ENCODE measurements at places on chromosomes 11 and 22.

DNA sequence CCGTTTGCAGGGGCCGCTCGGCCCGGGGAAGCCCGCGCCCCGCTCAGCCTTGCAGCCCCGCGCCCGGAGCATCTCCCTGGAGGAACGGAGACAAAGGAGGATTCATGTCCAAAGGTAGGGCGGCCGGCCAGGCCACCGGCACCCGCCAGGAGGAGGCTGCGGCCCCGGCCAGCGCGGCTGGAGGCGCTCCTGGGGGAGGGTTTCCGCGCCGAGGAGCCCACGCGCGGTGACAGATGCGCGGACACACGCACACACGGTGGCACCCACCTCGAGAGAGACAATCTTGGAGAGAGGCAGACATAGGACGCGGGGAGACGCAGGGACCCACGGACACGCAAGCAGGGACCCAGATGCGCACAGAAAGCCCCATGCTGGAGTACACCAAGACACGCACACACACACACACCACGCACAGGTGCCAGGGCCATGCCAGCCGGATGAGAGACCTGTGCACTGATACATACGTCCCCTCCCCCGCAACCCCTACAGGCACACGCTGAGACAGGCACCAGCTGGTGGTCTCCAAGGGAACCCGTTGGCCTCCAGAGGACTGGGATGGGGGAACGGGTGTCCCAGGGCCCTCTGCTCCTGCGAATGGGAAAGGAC is 7.8 kb downstream of the SEPTIN3 start:
- no peak for DNase-seq

- no peak for DNase-seq
Observed at GRCh38 chr11:71252269-71252769, at the start of gene SHANK2. SHANK2 (minus strand) TSS chr11:71252577; CDS start chr11:71147326, 105,251 bp downstream.

- no peak for DNase-seq
Observed at GRCh38 chr22:29041408-29041807, 20.2 kb downstream of the C22orf31 start.

DNA sequence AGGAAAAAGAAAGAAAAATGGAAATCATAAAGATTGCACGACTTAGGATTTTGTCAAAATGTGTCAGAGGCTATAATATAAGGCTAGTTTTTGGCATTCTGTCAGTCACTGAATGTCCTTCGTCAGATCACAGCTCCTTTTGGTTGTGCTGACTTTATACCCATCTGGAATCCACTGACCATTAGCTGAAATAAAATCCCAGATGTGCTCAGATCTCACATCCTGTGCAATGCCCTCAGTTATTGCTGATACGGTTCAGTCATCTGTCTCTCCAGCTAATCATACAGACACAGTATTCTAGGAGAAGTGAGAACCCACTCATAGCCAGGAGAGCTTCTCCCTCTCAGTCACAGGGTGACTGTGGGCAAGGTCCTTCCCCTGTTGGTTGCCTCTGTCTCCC is 11.5 kb downstream of the CD44 start:
- no peak for DNase-seq

DNA sequence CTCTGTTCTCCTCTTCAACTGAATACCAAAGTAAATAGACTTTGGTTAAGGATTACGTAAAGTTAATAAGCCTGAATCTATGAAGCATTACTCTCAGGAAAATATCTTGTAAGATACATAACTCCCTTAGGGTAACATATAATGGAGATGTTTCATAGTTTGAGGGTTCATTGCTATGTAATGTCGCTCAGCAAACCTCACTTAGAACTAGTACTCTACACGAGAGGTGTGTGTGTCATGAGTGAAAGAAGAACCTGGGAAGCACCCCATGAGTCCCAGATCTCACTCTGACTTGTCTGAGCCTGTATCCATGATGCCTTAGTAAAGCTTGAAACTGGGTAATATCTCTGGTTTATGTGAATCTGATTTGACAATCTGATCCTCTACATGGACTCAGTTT is 429.5 kb upstream of the ANO3 start:
- no peak for DNase-seq

- peak; percentile 84 for DNase-seq
Observed at GRCh38 chr11:74683279-74683871, 47.9 kb downstream of the CHRDL2 start.

GRCh38 chr22:47556473-47556872 is 794.0 kb downstream of the TBC1D22A start:
- DNase-seq: no peak

DNA sequence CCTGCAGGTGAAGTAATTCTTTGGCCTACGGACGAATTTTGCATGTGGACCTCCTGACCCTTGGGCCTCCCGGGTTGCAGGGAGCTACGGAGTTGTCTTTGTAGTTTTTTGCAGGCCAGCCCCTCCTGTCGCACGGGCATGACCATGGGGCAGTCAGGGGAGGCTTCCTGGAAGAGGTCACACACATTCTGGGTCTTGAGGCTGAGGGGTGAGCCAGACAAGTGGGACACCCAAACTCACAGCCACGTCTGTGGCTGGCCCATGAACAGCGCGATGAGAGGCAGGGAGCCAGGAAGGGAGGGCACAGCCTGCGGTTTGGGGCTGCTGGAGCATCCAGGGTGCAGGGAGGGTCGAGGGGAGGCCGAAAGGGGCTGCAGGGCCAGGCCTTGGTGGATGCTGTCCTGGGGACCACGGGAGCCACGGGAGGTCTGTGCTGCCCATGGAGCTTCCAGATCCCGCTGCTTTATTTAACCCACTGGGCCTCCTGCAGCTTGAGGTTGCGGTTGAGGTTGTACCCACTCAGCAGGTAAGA is 78.9 kb downstream of the FBLN1 start:
- DNase-seq: no peak

- no peak for DNase-seq
Observed at GRCh38 chr11:68117853-68118470, 3.2 kb downstream of the CHKA start.

- no peak for DNase-seq
Observed at GRCh38 chr11:120914601-120915000, 109.3 kb upstream of the TBCEL start.

DNA sequence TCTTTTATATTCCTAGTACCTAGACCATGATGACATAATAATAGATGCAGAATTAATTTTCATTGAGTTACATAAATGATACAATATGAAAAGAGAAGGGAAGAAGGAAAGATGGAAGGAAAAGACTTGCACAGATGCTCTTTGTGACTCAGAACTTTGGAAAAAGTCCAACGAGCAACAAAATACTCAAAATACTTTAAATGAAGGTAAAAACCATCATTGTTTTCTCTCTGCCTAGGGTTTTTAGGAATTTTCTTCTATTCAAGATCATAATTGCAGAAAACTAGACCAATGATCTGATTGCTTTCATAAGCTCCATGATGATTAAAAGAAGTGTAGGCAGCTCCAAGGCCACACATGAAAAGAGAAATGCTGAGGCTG is 276.9 kb downstream of the KIRREL3 start:
- no peak for DNase-seq

DNA sequence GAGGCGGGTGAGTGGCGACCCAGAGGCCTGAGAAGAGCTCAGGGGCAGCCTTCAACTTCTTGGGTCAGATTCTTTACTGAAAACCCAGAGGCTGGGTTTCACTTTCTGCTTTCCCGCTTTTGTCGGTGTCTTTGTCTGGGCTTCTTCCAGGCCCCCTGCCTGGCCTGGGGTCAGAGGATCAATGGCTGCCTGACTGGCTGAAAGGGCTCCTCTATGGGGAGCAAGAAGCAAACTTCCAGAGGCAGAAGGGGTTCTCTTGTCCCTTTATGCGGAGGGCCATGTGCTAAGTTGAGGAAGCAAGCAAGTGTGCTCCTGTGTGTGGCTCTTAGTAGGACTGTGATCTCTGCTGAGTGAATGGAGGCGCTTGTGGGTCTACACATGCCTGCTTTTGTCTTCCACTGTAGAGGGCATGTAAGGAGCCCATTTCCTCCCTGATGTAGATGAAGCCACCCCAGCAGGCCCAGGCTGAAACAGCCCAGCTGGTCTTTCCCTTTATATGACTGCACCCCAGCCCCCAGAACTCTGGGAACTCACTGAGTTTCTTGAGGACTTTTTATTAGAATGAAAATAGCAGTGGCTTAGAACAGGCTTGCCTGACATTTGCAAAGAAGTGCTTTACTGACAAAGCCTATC is 1.0 kb upstream of the PKNOX2 start:
- DNase-seq: no peak

DNA sequence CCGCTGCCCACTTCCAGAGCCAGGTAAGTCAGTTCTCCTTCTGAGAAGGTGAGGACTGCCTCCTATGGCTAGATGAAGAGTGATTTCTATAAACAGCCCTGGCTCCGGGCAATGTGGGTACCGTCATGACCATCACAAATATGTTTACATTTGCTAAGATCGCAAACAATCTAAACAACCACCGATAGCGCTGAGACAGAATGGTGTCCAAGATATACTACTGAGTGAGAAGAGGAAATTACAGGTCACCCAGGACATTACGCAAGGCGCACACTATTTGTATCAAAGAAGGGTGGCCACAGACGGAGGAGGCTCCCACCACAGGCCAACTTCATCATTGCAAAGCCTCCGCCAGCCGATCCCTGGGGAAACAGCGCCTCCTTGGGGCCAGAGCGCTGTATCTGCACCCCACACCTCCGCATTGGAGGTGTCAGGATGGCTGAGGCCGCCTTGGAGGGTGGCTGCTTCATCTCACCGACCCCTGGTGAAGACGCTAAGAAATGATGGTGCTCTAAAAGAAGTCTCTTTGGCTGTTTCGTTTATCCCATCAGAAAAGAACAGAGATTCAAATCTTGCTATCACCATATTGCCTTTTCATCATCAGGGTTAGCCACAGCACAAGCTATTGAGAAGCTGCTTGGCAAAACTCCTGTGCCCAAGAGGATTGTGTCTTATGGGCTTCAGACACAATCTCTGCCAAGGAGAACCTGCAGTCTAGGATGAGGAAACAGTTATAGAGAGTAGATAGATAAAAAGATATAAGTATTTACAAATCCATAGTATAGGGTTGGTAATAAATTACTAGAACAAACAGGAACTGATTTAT is 12.3 kb upstream of the ASRGL1 start:
- DNase-seq: no peak

DNA sequence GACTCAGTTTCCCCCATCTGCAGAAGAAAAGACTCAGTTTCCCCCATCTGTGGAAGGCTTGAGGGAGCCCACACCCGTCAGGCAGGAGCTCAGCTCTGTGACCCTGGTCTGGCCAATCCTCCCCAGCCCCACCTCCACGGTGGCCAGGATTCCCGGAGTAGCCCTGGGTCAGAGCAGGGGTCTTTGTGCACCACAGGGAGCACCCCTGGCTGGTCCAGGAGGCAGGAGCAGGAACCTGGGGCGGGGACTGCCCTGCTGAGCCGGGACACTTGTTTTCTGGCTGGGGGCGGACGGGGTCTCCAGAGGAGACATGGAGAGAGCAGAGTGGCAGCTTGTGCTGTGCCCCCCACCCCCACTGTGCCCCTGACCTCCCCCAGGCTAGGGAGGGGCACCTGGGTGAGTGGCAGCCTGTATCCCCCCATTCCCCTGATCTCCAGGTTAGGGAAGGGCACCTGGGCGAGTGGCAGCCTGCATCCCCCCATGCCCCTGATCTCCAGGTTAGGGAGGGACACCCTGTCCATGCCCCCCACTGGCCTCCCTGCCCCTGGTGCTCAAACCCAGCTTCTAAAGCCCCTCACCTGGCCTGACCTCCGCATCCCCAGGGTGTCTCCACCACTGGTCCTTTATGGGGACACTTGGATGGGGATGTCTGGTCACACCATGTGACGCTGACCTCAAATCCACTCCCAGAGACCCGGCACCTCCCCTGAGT is 18.8 kb downstream of the IL17REL start:
- DNase-seq: no peak

DNA sequence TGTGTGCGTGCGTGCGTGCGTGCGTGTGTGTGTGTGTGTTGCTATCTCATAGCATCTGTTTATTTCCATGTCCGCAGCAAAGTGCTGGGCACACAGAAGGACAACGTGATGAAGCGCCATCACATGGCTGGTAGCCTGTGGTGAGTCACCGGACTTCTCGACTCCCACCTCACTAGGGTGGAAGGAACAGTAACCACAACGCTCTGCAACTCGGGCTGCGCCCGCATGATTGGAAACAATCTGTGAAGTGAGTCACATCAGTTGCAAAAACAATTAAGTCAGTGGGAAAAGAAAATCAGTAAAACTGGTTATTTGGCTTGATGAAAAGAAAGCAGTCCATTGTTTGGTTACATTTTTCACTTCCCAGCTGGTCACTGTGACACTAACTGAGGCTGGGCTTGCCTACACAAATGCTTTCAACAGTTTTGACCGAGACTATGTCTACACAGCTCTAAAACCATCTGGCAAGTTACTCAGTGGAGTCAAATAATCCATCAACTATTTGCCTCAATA is 437.3 kb upstream of the CADM1 start:
- no peak for DNase-seq

- no peak for DNase-seq
Observed at GRCh38 chr11:7688238-7688826, 15.0 kb upstream of the CYB5R2 start.

DNA sequence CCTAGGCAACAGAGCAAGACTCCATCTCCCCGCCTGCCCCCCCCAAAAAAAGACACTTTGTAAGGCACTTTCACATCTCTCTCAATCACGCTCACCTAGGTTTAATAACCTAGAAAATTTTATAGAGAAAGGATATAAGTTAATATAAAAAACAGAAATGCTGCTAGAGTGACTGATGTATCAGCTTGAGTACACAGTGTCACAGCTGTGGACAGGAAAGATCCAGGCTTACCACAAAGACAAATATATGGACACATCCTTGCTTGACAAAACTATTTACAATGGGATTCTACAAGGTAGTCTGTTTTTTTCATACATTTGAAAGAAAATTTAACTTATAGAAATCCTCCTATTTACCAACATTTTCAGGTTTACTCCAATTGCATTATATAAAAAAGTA is 96.7 kb downstream of the ABTB2 start:
- DNase-seq: no peak

- DNase-seq: no peak
Observed at GRCh38 chr22:17808693-17809403, 34.6 kb upstream of the BID start.

DNA sequence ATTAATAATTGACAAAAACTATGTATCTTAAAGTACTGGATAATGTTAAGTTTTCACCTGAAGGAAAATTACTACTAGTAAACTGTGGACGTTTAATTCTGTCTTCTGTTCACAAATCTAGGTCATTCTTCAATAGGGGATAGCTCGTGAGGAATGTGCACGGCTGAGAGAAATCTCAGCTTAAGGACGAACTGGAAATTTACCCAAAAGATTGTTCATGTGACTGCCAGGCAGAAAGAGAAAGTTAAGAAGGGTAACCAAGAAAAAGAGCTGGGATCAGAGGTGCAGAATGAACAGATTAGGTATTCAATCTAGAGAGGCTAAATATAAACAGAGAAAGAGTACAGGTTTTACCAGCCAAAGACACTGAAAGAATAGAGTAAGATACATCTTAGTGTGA is 245.3 kb downstream of the CASP12 start:
- no peak for DNase-seq

GRCh38 chr22:46573781-46574437 is 36.5 kb upstream of the CELSR1 start:
- DNase-seq: no peak

- peak; percentile 28 for DNase-seq
Observed at GRCh38 chr22:41508770-41509170, 35.5 kb downstream of the POLR3H start.

- DNase-seq: no peak
Observed at GRCh38 chr11:37560346-37560745, 962.3 kb upstream of the RAG2 start.

Measured in C1 segment of cervical spinal cord (tissue), 14 donors.